ENCODE measurements at places on chromosomes 12 and 14.

GRCh38 chr12:120955232-120955631 lies 23.1 kb upstream of the HNF1A start:
- DNase-seq = no peak

DNA sequence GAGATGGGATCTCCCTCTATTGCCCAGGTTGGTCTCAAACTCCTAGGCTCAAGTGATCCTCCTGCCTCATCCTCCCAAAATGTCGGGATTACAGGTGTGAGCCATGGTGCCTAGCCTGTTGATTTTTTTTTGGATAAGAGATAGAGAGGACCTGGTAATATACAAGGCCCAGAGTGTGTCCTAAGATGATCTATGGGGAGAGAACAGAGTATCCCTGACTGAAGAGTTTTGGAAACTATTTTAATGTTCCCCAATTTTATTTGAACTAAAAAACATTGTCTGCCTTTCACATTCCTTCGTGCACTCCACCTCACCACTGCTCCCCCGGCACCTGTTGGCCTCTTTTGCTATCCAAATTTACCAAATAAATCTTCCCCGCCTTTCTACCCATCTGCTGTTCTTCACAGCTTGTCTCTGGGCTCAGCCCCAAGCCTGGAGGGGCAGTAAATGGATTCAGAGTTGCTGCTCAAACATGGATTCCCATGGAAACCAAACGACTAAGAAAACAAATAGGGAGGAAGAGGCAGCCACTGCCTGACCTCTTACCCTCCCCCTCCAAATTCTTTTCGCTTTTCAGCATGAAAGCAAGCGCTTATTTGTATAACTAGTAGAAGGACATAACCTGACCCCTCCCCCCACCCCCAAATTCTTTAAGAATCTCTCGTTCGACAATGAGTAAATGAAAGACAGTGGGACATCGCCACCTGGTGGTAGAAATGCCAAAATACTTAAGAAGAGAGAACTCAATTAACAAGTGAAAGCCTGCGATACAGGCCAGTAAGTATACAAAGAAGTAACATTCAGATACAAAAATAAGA lies 22.6 kb downstream of the OR10G3 start:
- peak; percentile 92 for DNase-seq

- peak; percentile 45 for DNase-seq
Observed at GRCh38 chr12:6745741-6746525, 7.0 kb downstream of the MLF2 start.

- DNase-seq = no peak
Observed at GRCh38 chr14:61335671-61336275, 14.4 kb downstream of the PRKCH start.

DNA sequence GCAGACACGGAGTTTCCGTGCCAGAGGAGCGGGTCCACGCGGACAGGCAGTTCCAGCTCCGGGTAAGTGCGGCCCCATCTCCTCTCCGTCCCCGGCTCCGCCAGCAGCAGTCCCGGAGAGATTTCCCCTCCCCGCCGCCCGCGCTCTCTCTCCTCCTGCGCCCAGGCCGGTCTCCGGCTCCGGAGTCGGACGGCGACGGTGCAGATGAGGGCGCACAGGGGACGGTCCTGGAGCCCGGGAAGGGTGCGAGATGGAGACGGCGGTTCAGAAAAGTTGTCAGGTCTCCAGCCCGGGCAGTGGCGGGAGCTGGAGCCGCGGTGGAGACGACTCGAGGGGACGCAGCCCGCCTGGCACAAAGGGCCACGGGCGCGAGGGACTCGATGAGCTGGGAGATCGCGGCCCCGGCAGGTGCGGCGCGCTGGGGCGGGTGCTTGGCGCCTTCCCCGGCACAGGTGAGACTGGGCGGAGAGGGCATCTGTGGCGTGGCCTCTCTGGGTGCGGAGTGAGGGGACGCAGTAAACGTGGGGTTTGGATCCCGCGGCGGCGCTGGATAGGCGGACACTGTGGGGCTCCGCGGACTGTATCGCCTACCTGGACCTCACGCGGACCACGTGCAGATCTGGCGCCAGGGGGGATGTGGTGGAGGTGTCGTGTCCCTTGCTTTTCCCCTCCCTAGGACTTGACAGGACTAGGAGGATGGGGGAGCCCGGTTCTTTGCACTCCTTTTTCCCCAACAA lies 1540.3 kb upstream of the TMEM132C start:
- DNase-seq = no peak

DNA sequence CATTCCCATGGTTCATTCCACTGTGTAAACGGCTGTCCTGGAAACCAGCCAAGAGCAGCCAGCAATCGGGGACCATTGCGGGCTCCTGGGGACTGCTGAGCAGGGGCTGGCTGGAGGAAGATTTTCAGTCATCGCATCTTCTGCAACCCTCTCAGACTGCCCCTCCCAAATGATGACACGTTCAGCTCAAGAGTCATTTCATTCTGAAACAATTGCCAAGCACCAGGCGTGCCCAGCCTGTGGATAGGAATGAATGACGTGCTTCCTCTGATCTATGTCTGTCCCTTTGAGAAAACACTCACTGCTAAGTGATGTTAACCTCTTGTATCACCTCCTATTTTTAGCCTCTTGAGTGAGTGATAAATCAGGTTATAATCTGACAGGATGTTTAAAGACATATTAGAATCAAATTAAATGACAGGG lies 62.0 kb downstream of the NDUFA12 start:
- DNase-seq = peak; percentile 98

DNA sequence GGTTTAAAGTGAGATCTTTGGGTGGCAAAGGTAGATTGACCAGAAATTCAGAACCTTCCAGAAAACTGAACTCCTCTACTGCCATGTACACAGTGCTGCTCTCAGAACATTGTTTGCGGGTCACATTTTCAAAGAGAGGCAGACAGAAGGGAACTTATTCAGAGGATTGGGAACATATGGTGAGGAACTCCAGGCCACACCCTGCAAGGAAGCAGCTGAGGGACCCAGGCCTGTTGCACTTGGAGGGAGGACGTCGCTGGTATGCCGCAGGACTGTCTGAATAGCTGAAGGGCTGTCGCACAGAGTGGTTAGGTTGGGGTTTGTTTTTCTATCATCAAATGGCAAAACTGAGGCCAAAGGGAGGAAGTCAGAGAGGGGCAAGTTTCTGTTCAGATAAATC lies 441.1 kb downstream of the DPF3 start:
- DNase-seq = no peak

GRCh38 chr12:47894652-47895051 lies 10.1 kb downstream of the VDR start:
- no peak for DNase-seq

GRCh38 chr12:52582971-52583456 lies 9.4 kb upstream of the KRT74 start:
- DNase-seq = peak; percentile 72

GRCh38 chr14:61433169-61433568 lies 111.8 kb downstream of the PRKCH start:
- no peak for DNase-seq

DNA sequence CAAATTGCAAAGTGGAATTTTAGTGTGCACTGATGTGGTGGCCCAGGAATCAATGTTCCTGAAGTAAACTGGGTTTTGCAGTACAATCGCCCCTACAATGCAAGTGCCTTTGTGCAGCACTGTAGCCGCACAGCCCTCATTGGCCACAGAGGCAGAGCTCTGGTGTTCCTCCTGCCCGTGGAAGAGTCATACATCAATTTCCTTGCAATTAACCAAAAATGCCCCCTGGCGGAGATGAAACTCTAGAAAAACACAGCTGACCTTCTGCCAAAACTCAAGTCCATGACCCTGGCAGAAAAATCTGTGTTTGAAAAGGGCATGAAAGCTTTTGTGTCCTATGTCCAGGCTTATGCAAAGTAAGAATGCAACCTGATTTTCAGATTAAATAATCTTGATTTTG lies 117.9 kb upstream of the PRB2 start:
- DNase-seq = peak; percentile 18

DNA sequence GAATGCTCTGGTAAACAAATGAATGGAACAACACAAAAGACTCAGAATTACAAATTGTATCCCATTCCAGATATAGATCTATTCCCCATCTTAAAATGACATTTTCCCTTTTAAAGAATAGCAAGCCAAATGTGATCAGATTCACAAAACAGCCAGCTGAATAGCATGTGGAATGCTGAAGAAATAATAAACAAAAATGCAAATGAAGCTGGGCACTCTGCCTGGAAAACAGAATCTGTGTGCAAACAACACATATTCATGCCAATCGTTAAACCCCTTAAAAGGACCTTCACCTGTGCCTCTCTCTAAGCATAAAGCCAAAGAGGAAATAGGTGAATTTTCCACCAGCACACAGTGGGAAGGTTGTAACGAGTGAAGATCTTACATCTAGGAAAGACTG lies 67.9 kb upstream of the PDZRN4 start:
- DNase-seq = no peak

- DNase-seq = peak; percentile 92
Observed at GRCh38 chr14:31828946-31829868, 247.9 kb upstream of the ARHGAP5 start.

- DNase-seq = no peak
Observed at GRCh38 chr14:60253649-60254048, 4.6 kb downstream of the PPM1A start.

GRCh38 chr12:110314308-110314707 lies 33.3 kb downstream of the ATP2A2 start:
- peak; percentile 74 for DNase-seq

DNA sequence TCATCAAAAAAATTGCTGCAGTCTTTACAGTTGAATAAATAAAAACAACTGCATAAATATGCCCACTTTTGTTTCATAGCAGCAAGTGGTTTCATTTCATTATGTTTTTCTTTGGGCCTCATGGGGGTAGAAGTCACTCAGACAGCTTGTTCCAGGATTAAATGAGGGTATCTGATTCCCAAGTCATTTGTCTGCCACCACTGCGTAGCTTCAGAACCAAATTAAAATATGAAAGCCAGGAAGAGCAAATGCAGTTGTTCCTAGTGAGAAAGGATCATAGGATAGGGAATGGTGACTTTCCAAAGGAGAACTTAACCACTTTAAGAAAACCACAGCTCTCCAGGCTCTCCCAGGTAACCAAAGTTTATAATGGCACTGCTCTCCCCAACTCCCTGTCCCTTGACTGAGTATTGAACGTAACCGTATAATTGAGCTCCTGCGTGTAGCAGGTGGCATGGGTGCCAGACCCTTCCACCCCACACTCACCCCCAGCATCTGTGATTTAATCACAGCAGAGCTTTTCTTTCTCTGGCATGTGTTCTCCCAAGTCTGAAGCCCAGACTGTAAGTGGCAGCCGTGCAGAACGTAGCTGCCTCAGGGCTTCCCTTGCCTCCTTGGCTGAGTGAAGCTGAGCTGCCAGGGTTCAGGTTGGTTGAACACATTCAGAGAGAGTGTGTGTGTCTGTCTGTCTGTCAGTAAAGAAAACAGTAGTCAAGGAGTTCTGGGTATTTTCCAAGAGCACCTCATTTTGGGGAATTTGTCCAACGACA lies 11.3 kb upstream of the KCNH3 start:
- no peak for DNase-seq

GRCh38 chr12:53991077-53991460 lies 6.1 kb downstream of the HOXC10 start:
- no peak for DNase-seq

DNA sequence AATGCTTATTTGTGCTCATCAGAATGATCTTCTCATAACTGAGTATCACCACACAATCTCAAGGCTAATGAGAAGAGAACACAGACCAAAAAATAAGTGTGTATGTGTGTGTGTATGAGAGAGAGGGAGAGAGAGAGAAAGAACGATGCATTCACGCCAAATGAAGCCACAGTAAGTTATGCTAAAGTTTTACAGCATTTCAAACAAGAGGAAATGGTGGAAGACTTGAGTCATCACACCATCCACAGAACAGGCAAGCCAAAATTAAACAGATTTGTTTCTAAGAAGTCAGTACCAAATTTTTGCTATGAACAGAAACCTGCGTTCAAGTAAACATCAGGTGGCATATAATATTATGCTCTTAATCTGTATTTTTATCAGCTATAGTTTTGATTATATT lies 141.2 kb downstream of the MED13L start:
- DNase-seq = peak; percentile 80

GRCh38 chr12:21763531-21763930 lies 11.0 kb downstream of the KCNJ8 start:
- no peak for DNase-seq

DNA sequence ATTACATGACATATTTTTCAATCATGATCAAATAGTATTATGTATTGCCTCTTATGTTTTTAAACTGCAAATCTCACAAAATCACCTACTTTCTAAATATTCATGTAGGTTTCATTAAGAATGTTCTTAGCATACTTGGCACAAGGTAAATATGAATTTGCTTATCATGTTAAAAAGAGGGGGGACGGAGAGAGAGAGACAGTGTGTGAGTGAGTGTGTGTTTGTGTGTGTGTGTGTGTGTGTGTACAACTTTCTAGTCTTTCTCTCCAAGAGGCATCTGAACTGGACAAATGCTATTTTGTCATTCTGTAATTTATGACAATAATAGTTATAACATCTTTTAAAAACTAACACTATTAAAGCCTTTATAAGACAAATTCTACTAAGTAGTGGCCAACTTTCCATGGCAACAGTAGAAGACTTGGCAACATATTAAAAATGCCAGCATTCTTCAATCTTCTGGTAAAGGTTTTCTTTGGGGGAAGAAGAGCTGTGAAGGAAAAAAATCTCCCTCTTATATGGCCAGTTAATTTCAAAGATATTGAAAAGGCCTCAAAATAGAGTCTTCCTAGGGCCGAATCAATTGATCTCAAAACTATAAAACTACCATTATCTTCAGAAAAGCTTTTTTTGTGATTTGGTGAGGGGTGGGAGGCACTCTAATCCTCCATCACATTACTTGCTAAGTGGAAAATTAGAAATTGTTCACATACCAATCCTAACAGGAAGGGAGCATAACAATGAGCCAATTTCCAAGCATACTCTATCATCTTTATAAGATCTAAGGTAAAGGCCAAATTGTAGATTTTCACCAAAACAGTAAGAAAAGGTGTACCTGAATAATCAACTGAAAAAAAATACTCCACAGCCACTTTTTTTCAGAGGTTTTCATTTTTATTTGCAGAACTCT lies 28.2 kb downstream of the CDK17 start:
- DNase-seq = no peak

DNA sequence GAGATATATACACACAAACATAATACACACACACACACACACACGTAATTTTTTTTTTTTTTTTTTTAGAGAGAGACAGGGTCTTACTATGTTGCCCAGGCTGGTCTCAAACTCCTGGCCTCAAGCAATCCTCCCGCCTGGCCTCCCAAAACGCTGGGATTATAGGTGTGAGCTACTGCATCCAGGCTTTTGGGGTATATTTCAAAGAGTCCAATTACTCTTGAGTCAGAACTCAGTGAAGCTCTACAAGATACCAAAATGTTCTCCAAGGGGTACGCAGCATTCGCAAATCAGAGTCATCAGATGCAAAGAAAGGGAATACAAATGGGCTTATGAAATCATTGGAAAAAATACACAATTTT lies 54.0 kb downstream of the PHLDA1 start:
- no peak for DNase-seq

- no peak for DNase-seq
Observed at GRCh38 chr12:105961821-105962671, 176.7 kb downstream of the NUAK1 start.
